ENCODE measurements at places on chromosomes 11 and 22. TPM values are rescaled to one million over a fixed set of nuclear protein-coding genes. Genes with fewer than 3 reads are reported as not detected.
A peak's percentile ranks its signal among the peaks of the same experiment; 100 is the strongest.

DNA sequence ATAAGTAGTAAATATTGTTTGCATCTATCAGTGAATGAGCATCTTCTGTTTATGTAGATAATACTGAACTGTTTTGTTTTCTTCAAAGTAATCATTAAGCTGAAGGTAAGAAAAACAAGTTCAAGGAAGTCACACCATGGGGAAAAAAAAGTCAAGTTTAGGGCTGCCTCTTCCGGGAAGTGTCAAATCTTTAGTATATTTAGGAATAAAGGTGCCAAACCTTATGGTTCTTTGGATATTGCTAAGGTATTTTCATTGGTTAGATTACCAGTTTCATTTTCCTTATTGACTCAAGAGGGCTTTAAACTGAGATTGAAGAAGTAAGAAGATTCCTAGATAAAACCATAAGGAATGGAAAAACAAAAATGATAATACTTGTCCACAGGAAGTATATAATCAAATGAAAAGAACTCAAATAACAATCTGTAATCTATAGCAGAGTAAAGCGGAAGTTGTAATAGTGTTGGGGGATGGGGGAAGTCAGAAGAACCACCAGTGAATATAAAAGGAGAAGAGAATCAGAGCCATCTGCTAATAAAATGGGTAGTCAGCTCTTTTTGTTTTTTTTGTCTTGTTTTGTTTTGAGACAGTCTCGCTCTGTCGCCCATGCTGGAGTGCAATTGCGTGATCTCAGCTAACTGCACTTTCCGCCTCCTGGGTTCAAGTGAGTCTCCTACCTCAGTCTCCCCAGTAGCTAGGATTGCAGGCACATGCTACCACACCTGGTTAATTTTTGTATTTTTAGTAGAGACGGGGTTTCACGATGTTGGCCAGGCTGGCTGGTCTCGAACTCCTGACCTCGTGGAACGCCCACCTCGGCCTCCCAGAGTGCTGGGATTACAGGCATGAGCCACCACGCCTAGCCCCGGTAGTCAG, 2.3 kb downstream of the ATM start:
- DNase-seq = peak; percentile 52

- no peak for DNase-seq
Measured at GRCh38 chr11:23284631-23285030, 424.4 kb upstream of the CCDC179 start.

DNA sequence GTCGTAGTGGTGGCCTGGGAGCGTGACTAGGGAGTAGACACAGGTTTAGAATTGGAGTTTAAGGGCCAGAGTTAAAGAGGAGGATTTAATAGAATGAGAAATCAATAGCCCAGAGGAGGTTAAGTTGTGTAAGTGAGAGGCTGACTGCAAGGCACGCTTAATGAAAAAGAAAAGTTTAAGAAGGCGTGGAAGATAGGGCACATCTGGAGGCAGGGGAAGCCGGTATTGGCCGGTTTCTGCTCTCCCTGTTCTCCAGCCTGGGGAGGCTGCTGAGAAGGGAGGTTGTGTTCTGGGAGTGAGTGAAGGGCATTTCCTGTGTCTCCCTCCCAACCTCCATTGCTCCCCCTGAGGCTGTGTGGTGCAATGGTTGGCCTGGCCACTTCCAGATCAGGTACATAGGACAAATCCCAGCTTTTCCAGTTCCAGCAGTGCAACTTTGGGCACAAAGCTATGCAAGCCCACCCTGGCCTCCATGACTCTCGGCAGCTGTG, 6.3 kb downstream of the GRIK4 start:
- DNase-seq = no peak

DNA sequence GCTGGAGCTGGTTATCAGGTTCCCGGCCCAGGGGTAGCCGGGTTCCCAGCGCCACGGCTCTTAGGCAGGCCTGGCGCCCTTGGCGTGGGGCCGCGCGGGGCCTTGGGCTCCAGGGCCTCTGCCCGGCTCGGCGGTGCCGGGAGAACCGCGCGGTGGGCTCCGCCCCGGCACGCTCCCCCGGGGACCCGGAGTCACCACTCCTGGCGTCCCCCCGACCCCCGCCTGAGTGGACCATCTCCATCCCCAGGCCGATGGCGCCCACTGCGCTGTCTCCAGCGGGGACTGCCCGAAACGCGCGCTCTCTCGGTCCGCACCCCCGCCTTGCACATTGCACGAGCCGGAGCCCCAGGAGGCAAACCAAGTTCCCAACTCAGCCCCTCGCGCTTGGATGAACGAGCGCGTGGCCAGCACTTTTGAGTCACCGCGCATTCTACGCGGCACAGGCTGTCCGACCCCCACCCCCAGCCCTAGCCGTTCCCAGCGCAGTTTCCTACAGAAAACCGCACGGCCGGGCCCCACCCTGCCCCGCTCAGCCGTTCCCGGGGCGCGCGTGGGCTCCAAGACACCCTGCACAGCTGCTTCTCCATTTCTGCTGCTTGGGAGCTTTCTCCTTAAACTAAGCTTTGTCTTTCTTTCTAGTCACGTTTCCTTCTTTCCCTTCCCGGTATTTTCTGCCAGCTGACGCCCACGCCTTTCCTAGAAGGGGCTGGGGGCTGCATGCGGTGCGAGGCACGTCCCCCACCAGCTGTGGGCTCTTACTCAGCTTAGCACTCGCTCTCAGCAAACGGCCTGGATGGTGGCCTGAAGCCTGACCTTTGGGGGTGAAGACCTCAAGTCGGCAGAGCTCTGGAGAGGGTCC, 650 bp upstream of the CHID1 start:
- peak; percentile 41 for DNase-seq

- no peak for DNase-seq
Measured at GRCh38 chr22:41222846-41223507, 17.8 kb downstream of the CHADL start.

DNA sequence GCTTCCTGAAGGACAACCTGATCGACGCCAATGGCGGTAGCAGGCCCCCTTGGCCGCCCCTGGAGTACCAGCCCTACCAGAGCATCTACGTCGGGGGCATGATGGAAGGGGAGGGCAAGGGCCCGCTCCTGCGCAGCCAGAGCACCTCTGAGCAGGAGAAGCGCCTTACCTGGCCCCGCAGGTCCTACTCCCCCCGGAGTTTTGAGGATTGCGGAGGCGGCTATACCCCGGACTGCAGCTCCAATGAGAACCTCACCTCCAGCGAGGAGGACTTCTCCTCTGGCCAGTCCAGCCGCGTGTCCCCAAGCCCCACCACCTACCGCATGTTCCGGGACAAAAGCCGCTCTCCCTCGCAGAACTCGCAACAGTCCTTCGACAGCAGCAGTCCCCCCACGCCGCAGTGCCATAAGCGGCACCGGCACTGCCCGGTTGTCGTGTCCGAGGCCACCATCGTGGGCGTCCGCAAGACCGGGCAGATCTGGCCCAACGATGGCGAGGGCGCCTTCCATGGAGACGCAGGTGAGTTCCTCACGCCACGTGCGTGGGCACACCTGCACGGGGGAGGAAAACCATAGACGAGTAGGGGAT, 1.5 kb downstream of the BCR start:
- no peak for DNase-seq

DNA sequence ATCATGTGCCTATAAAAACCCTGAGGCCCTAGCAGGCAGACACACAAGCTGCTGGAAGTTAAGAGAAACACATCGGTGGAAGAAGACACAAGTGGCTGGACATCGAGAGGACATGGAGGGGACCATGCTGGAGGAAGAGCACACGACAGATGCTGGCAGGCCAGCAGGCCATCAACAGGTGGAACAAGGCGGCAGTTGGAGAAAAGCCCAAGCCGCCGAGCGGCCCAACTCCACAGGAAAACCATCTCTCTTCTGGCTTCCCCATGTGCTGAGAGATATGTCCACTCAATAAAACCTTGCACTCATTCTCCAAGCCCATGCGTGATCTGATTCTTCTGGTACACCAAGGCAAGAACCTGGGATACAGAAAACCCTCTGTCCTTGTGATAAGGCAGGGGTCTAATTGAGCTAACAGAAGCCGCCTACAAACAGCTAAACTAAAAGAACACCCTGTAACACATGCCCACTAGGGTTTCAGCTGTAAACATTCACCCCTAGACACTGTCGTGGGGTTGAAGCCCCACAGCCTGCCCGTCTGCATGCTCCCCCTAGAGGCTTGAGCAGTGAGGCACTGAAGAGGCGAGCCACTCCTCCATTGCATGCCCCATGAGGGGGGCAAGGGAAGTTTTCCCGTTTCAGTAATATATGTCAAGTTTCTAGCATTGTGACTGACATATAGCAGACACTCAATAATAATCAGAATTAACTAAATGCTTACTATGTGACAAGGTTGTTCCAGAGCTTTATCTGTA, 39.0 kb upstream of the MMP20 start:
- no peak for DNase-seq

Gene ZDHHC24
- 17.1 TPM for total RNA-seq

Gene PKDREJ
- total RNA-seq = not detected

Gene MYBPC3
- total RNA-seq = not detected

Gene NXPE4
- total RNA-seq = not detected

Gene SAA2
- total RNA-seq = not detected

Gene GNAZ
- 2.6 TPM for total RNA-seq

Gene SCYL1
- 85.1 TPM for total RNA-seq

Gene ART1
- total RNA-seq = not detected

Gene DDT
- 84.5 TPM for total RNA-seq

All from CD8-positive, alpha-beta memory T cell (primary cell).